ENCODE measurements at places on chromosomes 2 and 18. TPM values are rescaled to one million over a fixed set of nuclear protein-coding genes. Genes with fewer than 3 reads are reported as not detected.

- DNase-seq, result no peak
Measured at GRCh38 chr2:118231759-118232158, 143.5 kb downstream of the INSIG2 start.

DNA sequence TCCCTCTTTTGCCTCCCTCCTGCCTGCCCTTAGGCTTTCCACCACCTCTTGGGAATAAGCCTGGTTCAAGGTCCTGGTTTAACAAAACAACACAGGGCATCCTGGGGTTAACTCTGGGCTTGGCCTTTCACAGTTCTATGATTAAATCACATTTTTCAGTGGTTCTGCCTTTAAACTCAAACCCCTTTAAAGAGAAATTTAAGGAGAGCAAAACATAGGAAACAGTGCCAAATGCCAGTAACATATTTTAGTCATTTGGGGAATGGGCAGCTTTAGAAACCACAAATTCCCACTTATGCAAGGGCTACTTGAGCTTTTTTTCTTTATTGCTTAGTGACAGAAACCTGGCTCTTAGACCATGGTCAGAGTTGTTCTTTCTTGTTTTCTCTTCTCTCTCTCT is 112.2 kb upstream of the FZD5 start:
- no peak for DNase-seq

DNA sequence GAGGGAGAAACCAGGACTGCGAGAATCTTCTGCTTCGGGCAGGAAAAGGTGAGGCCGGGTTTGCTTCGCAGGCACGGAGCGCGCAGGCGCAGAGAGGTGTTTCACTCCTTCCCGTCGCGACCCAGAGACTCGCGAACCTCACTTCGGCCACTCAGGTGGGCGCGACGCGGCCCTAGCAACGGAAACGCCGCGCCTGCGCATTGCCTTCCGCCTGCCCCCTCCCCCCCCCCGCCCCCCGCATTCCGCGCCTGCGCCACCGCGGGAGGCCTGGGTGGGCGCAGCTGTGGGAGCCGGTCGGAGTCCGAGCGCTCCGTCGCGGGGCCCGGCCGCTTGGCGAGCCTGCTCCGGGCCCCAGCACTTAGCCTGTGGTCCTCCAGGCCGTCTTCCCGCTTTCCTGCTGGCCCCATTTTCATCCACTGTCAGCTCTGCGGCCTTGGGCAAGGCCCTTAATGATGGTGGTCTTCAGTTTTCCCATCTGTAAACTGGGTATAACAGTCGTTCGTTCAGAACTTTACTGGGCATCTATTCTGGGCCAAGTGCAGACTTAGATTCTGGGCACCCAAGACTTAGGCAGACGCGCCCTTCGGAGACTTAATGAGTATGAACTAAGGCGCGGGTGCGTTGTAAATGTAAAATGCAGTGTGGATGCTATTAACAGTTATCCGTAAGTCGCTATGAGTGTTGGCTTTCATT is 62.1 kb upstream of the ACKR3 start:
- DNase-seq, result peak; percentile 19

The GPR39 gene
- not detected for total RNA-seq

The STPG4 gene
- not detected for total RNA-seq

The TM4SF20 gene
- total RNA-seq, result not detected

Measured in activated T-helper 1 cell treated with anti-CD3 and anti-CD28 coated beads, Interleukin-12 subunit alpha, Interleukin-12 subunit beta, Interleukin-2, Interleukin-4 antibody, amounts not matched to agents 30 ng/mL and 10 ng/mL and 1 ng/mL, durations not matched to agents 14 hours and 24 hours and 36 hours (primary cell).